ENCODE measurements at places on chromosomes 5 and 9. TPM values are rescaled to one million over a fixed set of nuclear protein-coding genes. Genes with fewer than 3 reads are reported as not detected.

GRCh38 chr5:123178683-123179082 is 89.6 kb downstream of the PRDM6 start:
- no peaks in the 10 kb centered on the region for H3K4me1 ChIP-seq
- H3K4me3 ChIP-seq: no peak overlapping the region
- DNase-seq: no peak
- H3K27me3 ChIP-seq: no peaks in the 10 kb centered on the region

DNA sequence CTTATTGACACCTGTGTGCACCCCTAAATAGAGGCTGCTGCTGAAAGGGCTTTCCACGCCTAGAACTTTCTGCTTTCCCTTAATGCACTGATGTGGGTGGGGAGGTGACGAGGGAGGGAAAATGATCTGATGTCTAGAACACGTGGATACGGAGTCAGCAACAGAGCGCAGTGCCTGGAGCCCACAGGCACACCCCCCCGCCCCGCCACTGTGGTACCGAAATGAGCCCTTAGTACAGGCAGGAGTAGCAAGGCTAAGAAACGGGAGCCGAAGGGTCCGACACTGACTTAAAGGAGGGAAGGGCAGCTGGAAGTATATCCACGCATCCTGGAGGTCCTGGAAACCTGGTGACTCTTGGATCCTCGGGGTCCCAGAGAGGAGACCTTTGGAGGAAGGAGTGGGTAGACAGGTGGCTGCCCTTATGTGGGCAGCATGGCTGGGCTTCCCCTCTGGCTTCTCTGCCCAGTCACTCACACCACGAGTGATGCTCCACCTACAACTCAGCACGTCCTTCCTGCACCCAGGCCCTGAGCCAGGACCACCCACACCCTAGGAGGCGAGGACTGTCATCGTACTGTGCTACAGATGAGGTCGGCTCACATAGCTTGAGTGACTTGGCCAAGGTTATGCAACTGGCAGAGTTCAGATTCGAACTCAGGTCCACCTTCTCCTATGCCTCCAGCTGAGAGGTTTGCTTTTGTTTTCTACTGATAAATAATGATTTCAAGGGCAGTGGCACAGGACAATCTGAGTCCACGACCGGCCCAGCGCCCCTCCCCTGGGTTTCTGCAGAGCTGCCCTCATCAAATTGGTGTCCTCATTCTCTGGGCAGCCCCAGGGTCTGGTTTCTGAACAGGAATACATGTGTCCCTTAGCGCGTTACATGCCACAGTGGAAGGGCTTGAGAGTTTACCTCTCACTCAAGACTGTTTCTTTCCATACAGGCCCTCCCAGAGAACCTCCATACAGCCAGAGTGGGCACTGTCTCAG is 4.7 kb upstream of the VAV2 start:
- no peaks in the 10 kb centered on the region for H3K36me3 ChIP-seq
- peaks cover 25% of the 10 kb centered on the region for H3K4me1 ChIP-seq
- DNase-seq: no peak
- no peaks in the 10 kb centered on the region for H3K27me3 ChIP-seq

DNA sequence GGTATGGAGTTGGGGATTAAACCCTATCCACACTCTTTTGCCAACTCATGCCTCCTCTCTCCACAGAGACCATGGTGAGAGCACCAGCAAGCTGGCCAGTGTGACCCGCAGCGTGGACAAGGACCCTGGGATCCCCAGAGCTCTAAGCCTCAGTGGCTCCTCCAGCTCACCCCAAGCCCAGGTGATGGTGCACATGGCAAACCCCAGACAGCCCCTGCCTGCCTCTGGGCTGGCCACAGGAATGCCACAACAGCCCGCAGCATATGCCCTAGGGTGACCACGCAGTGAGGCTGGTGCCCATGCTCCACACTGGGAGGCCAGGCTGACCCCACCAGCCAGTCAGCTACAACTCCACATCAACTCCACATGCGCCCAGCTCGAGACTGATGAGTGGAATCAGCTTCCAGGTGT is 11.5 kb upstream of the CARD19 start:
- no peak overlapping the region for H3K27ac ChIP-seq
- no peaks in the 10 kb centered on the region for H3K36me3 ChIP-seq
- no peak for DNase-seq
- H3K4me1 ChIP-seq: peaks cover 9% of the 10 kb centered on the region
- H3K27me3 ChIP-seq: 0 out of 3 replicates have a peak, but pooled peaks cover 3% of the 10 kb centered on the region
- no peak overlapping the region for H3K4me3 ChIP-seq

DNA sequence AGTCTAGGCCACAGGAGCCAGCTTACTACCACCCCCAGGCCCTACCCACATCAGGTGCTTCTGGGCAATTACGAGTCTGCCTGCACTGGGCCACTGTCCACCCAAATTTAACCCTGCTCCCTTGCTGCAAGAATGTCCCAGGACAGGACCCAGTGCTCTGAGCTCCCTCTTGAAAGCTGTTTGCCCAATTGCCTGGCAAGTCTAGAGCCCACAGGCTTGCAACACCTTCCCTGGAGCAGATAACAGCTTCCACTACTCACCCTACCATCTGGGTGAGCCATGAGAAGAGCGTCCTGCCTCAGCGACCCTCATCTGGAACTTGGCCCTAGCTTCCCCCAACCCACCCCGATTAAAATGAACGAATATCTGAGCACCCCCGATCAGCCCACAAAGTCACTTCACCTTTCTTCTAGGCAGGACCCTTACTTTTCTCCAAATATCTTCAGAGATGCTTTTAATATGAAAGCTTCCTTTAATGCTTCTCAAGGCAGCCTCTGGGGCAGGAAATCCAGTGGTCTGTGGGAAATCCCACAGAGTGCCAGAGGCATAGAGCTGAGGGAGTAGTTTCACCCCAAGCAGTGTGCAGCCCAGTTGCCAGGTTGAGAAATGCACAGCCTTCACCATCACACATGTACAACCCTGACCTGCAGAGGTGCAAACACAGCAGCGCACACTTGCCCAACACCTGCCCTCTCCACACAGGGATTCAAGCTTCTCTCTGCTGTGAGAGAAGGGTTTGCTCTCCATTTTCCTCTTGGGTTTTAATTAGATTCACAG is 10.6 kb downstream of the ACSL6 start:
- DNase-seq: peak; percentile 22
- H3K27ac ChIP-seq: peak overlapping the region; percentile 95
- H3K27me3 ChIP-seq: no peaks in the 10 kb centered on the region
- H3K4me1 ChIP-seq: peaks cover 95% of the 10 kb centered on the region

DNA sequence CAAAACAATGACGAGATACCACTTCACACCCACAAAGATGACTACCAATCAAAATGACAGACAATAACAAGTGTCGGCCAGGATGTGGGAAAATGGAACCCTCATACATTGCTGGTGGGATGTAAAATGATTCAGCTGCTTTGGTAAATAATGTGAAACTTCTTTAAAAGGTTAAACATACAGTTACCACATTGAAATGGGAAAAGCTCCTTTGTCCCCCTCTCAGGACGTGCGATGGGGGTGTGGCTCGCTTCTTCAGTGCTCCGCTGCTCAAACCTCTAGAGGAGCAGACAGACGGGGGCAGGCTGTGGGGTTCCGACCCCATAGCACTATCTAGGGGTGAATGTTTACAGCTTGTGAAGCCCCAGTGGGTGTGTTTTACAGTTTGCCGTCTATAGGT is 8.0 kb upstream of the PLPP6 start:
- no peaks in the 10 kb centered on the region for H3K27me3 ChIP-seq
- peaks cover 20% of the 10 kb centered on the region for H3K4me1 ChIP-seq
- no peak for DNase-seq
- H3K27ac ChIP-seq: no peak overlapping the region

GRCh38 chr5:60794691-60795090 is 49.4 kb downstream of the ELOVL7 start:
- H3K27ac ChIP-seq: no peak overlapping the region
- DNase-seq: no peak
- H3K27me3 ChIP-seq: no peaks in the 10 kb centered on the region
- H3K36me3 ChIP-seq: no peaks in the 10 kb centered on the region
- no peak overlapping the region for H3K4me3 ChIP-seq

Gene SARDH
- 32.5 TPM for total RNA-seq

Gene HMCN2
- not detected for total RNA-seq

Gene PAX5
- total RNA-seq: not detected

Gene ZMYND19
- total RNA-seq: 38.7 TPM

Measured in HepG2 (cell line).